ENCODE measurements at places on chromosomes 5 and 9. TPM values are rescaled to one million over a fixed set of nuclear protein-coding genes. Genes with fewer than 3 reads are reported as not detected.

Gene SPRY4
- total RNA-seq, result 20.7 TPM

Gene GLRA1
- not detected for total RNA-seq

Gene NEUROG1
- total RNA-seq, result not detected

Gene GOLM1
- total RNA-seq, result 19.6 TPM

Gene LRRC19
- total RNA-seq, result not detected

Gene KIF20A
- total RNA-seq, result 0.52 TPM

Gene PCDHGA6
- 7.9 TPM for total RNA-seq

Gene LIX1
- total RNA-seq, result not detected

Gene FBXO38
- total RNA-seq, result 39.4 TPM

Gene NACC2
- total RNA-seq, result 77.7 TPM

Gene IFNA2
- total RNA-seq, result not detected

Gene SAXO1
- total RNA-seq, result 0.28 TPM

Gene GHR
- 11.4 TPM for total RNA-seq

Gene MEIKIN
- total RNA-seq, result not detected

Gene DND1
- 0.56 TPM for total RNA-seq

Gene EIF4E1B
- not detected for total RNA-seq

Gene ERCC8
- 12.2 TPM for total RNA-seq

Gene INSL6
- total RNA-seq, result not detected

Gene OR1J1
- not detected for total RNA-seq

Gene SPINK4
- total RNA-seq, result not detected

Gene PNPLA7
- 3.2 TPM for total RNA-seq

Gene RASGRF2
- total RNA-seq, result 5.1 TPM

Gene INSL4
- not detected for total RNA-seq

Gene DNAJC25
- total RNA-seq, result 8.1 TPM

Gene SKP1
- 321 TPM for total RNA-seq

Gene ADAMTS2
- 27.1 TPM for total RNA-seq

Gene ALDH1B1
- total RNA-seq, result 200 TPM

Gene PROB1
- total RNA-seq, result 8.9 TPM

Gene TMOD1
- 72.1 TPM for total RNA-seq

Gene SLCO4C1
- 0.37 TPM for total RNA-seq

Gene SPATA31D4
- total RNA-seq, result not detected

Gene TLX3
- not detected for total RNA-seq

Data from posterior vena cava (tissue), 2 donors.